ENCODE measurements at places on chromosomes 5 and 9. TPM values are rescaled to one million over a fixed set of nuclear protein-coding genes. Genes with fewer than 3 reads are reported as not detected.

The NUTM2F gene
- total RNA-seq: not detected

The IL13 gene
- total RNA-seq: 0.98 TPM

The FAM151B gene
- 0.52 TPM for total RNA-seq

The MARVELD2 gene
- total RNA-seq: 0.23 TPM

DNA sequence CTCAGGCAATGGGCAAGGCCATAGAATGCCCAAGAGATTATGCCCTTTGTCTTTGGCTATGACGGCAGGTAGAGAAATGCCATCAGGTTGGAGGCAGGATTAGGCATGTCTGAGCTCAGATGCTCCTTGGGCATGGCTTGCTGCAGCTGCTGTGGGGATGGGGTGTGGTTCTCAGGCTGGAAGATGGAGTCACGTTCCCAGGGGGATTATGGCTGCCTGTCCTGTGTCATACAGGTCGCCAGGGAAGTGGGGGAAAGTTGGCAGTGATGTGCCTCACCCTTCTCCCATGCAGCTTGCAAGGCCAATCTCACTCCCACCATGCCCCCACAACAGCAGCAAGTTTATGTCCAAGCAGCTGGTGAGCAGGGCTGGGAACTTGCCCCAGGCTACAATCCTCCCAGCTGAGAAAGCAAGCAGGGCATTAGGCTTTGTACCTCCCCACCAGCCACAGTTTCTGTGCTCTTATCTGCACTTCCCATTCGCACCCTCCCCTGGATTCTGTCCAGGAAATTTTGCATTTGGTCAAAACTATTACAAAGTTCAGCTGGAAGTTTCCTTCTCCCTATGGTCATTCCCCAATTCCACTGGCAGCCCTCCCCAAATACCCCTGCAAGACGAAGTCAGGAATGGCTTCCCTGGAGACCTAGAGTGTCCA, 1788.0 kb upstream of the NUDT12 start:
- DNase-seq: no peak

The TEX48 gene
- total RNA-seq: not detected

The LNPEP gene
- 60.4 TPM for total RNA-seq
